ENCODE measurements at places on chromosomes 5 and 9.

- DNase-seq, result no peak
These were observed 154.1 kb downstream of the SEMA6A start for GRCh38 chr5:116420540-116420939.

GRCh38 chr9:136784249-136784996 is 6.7 kb upstream of the TMEM141 start:
- DNase-seq, result no peak

- DNase-seq, result no peak
These were observed 23.2 kb downstream of the CNTFR start for GRCh38 chr9:34566322-34566721.

- no peak for DNase-seq
These were observed 408.8 kb downstream of the CDH10 start for GRCh38 chr5:24235946-24236345.

- no peak for DNase-seq
These were observed 28.9 kb downstream of the SEMA4D start for GRCh38 chr9:89469003-89469402.

- DNase-seq, result no peak
These were observed 1548.6 kb downstream of the EFNA5 start for GRCh38 chr5:106121972-106122605.

DNA sequence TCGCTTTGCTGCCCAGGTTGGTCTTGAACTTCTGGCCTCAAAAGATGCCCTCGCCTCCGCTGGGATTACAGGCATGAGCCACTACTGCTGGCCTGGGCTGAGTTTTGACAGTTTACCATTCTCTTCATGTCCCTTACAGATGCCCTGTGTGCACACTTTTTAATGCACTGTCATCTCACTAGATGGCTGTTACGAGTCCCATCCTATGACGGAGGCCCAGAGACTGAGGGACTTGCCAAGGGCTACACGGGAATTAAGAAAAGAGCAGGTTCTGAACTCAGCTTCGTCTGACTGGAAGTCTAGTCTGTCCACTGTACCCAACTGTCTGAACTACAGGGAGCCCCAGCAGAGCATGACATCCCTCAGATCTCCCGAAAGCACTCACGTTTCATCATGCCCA is 63.9 kb downstream of the ARHGEF37 start:
- no peak for DNase-seq

- no peak for DNase-seq
These were observed 82.8 kb downstream of the DCP2 start for GRCh38 chr5:113059232-113060040.

- no peak for DNase-seq
These were observed 20.6 kb downstream of the FAM78A start for GRCh38 chr9:131255676-131256197.

GRCh38 chr5:149220750-149221149 is 50.9 kb upstream of the AFAP1L1 start:
- no peak for DNase-seq

- DNase-seq, result no peak
These were observed 171.4 kb downstream of the TLE1 start for GRCh38 chr9:81517954-81518353.

GRCh38 chr5:114782869-114783268 is 386.8 kb downstream of the TRIM36 start:
- no peak for DNase-seq

- DNase-seq, result no peak
These were observed 59.6 kb downstream of the ZNF622 start for GRCh38 chr5:16406023-16406422.

DNA sequence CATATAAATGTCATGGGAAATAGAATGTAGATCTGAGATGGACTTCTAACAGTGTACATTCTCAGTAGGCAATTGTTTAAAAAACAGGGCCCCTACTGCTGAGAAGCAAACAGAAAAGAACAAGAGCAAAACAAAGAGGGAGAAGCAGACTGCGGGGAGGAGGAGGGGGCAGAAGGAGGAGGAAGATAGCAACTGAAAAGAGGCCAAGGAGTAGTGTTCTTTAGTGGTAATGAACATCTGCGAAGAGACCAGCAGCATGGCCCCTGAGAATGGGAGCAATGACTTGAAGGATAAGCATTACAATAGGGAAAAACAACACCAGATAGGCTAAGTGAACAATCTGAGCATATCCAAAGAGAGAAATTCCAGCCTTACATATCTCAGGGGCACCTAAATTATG is 36.8 kb downstream of the HAPLN1 start:
- DNase-seq, result no peak

- DNase-seq, result no peak
These were observed 2.3 kb upstream of the PAX5 start for GRCh38 chr9:37036371-37036775.

GRCh38 chr5:150043657-150044328 is 42.6 kb downstream of the CSF1R start:
- no peak for DNase-seq

Data from activated naive CD4-positive, alpha-beta T cell treated with anti-CD3 and anti-CD28 coated beads, Interleukin-2, amount 50 U/mL, for 16 hours (primary cell).